Left lung (tissue), 14 donors: ENCODE measurements at places on chromosomes 6 and 20. TPM values are rescaled to one million over a fixed set of nuclear protein-coding genes. Genes with fewer than 3 reads are reported as not detected.
A peak's percentile ranks its signal among the peaks of the same experiment; 100 is the strongest.

- no peak for DNase-seq
Measured at GRCh38 chr6:6596529-6597328, 8.2 kb downstream of the LY86 start.

- DNase-seq: no peak
Measured at GRCh38 chr6:110613356-110613755, 136.9 kb upstream of the SLC22A16 start.

GRCh38 chr6:121055572-121056163, 278.6 kb downstream of the TBC1D32 start:
- no peak for DNase-seq

- DNase-seq: no peak
Measured at GRCh38 chr20:25632940-25633790, 9.4 kb upstream of the NANP start.

DNA sequence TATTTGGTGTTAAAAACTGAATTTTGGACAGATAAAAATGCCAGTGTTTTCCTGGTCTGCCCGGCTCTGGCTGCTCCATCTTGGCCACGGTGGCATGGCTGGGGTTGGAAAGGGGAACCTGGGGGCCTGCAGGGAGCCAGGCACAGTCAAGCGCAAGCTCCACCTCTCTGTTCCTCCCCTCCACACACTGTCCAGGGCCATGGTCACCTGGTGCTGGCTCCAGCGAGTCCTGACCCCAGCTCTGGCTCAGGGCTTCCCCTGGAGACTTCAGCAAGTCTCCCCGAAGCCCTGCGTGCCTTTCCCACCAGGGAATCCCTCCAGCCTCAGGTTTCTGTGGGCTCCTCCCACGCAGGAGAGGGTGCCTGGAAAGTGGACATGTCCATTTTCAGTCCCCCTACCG, 298.5 kb downstream of the QKI start:
- no peak for DNase-seq

DNA sequence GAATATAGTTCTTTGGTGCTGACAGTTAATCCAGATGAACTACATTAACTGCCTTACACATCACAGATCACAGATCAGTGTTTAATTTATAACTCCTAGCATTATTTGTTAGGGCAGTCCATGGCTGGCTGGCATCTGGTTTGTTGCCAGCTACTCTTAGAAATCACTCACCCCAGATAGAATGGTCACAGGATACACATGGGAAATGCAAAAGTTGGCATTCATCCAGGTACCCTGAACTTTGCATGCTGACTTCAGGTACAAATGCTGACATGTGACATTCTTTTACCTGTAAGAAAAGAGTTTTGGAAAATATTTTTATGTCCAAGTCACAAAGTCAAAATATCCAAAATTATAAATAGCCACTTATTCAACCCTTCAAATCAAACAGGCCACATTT, 20.2 kb downstream of the FBXL4 start:
- no peak for DNase-seq

DNA sequence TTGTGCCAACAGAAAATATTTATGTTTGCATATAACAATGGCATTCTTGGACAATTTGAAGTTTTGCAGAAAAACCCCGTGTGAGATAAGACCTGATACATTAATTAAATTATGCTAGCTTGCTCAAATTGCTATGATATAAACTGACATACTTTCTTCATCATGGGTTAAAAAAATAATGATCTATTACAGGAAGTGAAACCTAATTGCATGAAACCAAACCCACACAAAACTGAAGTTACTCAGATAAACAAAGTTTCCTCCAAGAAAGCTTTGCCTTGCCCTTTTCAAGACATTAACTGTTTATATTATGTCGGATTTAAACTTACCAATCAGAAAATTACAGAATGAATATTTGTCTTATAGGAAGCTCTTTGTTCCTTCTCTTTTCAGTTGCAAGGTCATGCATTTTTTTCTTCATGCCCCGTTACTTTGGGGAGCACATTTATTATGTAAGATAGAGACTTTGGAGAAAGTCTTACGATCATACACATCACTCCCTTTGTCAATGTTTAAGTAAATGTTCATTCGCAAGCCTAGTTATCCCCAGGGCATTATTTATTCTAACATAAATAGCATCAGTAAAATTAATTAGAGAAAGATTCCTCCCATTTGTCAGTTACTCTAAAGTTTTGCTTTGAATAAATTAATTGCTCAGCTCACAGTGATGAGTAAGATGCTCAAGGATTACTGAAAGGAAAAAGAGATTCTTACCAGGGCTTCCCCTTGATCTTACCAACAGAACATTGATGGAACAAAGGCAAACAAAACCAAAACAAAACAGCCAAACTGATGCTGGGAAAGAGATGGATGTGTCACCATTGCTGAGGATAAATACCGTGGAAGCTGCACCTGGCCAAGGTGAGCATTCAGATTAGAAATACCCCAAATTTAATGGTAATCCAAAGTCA, 14.8 kb upstream of the TMEM244 start:
- DNase-seq: no peak

DNA sequence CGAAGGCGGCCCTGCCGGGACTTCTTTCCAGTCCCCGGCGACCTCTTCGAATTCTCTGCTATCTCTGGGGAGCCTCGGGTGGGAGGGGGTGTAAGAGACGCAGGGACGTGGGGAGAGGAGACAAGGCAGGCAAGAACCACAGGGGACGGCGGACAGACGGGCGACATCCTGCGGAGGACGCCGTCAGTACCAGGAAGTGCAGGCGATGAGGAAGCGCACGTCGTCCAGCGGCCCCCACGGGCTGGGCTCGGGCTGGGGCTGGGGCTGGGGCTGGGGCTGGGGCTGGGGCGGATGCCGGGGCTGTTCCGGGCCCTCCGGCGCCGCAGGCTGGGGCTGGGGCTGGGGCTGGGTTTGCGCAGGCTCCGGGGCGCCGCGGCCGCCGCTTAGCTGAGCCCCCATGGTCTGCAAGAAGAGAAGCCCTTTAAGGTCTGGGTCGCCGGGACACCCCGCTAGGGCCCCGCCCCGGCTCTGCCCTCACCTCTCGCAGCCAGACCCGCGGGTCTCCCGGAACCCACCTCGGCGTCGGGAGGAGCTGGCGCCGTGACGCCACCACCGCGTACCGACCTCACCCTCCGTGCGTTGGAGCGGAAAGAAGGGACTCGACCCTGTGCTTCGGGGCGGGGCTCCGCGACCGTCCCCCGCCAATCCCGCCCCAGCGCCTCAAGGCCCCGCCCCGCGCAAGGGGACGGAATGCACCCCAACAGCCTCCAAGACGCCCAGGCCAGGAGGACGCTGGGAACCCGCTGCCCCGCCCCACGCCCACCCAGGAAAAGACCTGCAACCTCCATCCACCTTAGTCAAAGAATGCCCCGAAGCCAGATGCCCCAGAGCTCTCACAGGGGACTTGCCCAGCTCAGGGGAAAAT, at the start of gene MMP24OS:
MMP24OS (minus strand) TSS at position 592 of the 865 bp plus-strand sequence; CDS start at position 399, 193 bp downstream.
- DNase-seq: peak; percentile 93

DNA sequence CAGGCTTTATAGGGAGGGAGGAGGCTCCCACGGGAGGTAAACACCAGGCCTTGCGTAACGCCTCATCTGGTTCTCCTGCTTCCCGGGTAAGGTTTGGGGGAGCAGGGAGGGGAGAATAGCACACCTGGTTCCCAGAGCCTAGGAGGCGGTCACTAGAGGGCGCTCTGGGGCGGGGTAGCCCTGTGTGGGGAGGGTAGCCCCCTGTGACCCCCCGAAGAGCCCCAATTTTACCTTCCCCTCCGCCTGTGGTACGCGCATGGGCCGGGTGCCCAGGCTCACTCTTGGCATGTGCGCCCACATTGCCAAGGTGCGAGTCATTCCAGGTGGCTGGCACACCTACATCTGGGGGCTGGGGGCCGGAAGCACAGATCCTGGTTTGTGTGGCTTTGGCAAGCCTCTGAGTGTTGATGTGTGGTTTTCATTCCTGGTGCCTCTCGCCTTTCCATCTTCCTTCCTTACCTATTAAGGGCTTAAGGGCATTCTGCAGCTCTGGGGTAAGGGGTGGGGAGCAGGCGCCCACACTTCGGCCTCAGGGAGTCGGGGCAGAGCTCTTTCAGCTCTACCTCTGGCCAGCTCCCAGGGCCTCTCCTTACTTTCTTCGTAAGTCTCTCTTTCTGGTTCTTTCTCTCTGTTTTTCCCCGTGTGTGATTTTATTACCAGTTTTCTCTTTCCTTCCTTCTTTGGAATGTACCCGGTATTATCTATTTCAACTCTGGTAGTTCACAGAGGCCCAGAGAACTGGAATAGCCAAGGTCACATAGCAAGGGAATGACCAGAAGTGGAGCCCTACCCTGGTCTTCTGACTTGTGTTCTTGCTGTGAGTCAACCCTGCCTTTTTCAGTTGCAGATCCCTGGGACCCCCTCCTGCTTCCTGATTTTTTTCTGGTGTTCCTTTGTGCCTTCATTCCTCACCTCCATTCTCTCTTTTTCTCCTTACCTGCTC, 492 bp upstream of the RNF39 start:
- peak; percentile 84 for DNase-seq

GRCh38 chr6:39441986-39442385, 119.5 kb upstream of the KCNK16 start:
- DNase-seq: no peak

- peak; percentile 48 for DNase-seq
Measured at GRCh38 chr6:13526727-13527670, 39.6 kb upstream of the GFOD1 start.

DNA sequence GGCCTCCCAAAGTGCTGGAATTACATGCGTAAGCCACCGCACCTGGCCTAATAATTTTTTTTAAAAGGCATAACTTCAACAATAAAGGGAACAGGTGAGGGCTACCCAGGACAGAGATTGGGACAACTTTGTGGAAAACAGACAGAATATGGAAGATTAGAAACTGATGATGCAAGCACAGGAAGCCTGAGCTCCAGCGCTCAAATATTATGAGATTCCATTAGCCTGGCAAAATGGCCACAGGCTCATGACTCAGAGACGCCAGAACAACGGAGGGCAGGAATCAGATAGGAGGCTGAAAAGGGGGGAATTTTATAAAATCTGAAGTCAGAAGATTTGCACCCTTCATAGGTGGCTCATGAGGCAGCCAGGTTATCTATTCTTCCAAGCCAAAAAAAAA, 103.1 kb upstream of the MRPS10 start:
- no peak for DNase-seq

- DNase-seq: no peak
Measured at GRCh38 chr6:129329678-129330077, 380.3 kb downstream of the ARHGAP18 start.

DNA sequence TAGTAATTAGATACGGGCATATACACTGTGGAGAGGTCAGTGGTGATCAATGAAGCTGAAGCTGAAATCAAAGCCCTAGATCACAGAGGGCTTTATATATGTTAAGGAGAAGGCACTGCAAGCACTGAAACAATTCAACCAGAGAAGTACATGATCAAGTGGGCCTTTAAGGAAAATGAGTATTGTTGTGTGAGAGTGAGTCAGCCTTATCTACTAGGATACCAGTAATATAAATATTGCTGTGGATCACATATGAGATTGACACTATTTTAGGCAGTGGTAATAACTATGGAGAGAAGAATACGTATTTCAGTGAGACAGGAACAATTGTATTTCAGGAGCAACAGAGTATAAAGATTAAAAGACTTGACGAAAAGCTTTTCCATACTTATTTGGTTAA, 1172.2 kb upstream of the GJE1 start:
- no peak for DNase-seq

DNA sequence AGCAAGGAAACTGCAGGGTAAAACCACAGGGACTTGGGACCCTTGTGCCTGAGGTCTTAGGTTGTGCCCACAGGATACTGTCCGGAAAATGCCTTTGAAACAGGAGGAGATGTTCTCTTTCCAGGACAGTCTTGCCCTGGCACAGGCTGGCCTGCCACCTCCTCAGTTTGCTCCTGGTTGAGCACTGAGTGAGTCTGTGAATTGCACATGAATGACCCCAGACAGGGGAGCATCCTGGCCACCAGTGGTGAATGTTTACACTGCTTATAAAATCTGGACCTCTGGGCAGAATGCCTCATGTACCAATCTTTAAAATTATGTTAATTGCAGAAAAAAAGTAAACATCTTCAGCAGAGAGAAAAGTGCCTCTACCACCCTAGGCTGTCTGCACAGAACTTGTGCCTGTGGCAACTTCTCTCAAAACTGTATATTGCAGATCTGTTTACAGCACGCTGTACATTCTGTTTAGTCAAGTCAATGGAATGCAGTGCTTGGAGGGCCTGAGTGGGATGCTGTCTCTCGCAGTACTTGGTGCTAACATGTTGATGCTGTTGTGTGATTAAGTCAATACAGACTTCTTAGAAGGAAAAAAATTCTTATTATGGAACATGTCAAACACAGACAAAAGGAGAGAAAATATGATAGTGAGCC, 242.1 kb downstream of the SOD2 start:
- peak; percentile 52 for DNase-seq

- no peak for DNase-seq
Measured at GRCh38 chr20:21512634-21513180, 1.2 kb downstream of the NKX2-2 start.

GRCh38 chr20:57576617-57577550, 16.0 kb downstream of the PCK1 start:
- DNase-seq: no peak

GRCh38 chr20:38633577-38634093, 32.0 kb downstream of the ARHGAP40 start:
- no peak for DNase-seq

The FOXA2 gene
- total RNA-seq: 24.0 TPM

The HRH3 gene
- total RNA-seq: not detected

The PLN gene
- total RNA-seq: 13.3 TPM
